ENCODE measurements at places on chromosomes 16 and 17.

DNA sequence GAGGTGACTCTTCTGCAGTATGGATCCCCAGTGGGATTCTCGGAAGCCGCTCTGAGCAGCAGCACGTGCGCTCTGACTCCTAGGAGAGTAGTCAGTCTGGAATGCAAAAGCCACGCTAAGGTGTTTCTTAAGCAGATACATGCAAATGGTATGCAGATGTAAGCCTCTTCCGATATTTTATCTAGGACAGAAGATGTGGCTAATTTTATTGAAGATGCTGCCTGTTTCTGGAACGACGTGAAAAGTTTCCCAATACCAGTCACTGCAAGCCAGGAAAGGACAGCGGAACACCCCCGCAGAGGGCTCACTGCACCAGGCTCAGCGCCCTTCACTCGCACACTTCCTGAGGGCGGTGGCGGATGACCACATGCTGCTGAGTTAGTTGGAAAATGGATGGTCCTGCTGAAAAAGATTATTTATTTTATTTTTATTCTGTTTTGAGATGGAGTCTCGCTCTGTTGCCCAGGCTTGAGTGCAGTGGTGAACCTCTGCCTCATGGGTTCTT is 10.1 kb downstream of the FADS6 start:
- DNase-seq = no peak

GRCh38 chr17:6159541-6160231 is 89.5 kb downstream of the WSCD1 start:
- no peak for DNase-seq

- no peak for DNase-seq
Measured at GRCh38 chr17:18259621-18260331, 686 bp upstream of the MIEF2 start.

DNA sequence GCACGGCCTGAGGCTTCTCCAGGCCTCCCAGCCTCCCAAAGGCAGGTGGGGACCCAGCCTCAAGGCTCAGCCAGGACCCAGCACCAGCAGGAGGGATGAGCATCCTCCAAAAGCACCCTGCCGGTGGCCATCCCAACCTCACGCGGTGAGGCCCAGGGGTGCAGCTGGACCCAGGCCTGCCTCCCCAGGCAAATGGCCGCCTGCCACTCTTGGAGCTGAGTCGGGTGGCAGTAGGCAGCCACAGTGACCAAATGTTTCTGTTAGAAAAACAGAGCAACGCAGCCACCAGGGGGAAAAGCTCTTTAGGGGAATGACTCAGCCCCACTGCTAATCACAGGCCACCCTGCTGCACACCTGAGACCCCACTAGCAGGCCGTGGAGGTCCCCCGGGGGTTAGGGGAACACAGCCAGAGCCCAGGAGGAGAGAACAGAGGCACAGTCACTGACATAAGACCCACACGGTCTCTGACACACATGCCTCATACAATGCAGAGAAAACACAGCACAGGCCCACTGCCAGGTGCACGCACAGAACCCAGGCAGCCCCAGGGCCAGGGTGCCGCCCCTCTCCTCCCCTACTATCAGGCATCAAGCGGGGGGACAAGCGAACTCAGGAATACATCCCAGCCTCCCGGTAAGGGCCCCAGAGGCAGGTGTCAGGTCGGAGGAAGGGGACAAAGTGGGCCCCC is 12.4 kb downstream of the BCAR1 start:
- DNase-seq = no peak

DNA sequence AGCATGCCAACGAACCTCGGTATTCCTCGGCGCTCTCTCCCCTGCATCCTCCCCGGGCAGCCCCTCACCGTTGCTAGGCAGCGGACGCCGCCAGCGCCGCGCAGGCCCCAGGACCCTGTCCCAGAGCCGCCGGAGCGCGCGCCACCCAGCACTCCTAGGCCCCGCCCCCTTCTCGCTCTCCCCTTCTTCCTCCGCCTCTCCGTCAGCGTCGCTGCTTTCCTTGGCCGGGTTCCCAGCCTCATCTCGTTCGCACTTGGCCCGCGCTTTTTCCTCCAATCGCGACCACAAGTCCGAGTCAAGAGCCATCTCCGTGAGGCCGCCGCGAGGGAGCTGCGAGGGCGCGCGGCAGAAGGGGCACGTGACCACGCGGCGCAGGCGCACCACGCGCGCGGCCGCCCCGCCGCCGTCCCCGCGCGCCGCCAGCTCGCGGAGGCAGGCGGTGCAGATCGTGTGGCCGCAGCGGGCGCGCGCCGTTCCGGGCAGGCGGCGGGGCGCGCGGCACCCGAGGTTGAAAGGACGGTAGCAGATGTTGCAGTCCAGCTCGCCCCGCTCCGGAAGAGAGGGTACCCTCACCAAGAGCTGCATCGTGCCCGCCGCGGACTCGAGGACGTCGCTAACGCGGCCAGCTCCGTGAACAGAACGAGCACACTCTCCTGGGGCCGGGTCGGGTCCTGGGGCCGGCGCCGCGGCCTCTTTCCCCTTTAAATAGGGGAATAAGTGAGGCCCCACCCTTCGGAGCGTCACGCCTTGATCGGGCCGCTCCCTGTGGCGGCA is at the start of gene RNF227:
TSS of gene RNF227 (minus strand) at position 679 of the 774 bp plus-strand sequence. CDS start at position 585, 94 bp downstream.
- DNase-seq = peak; percentile 99

- DNase-seq = no peak
Measured at GRCh38 chr16:51938861-51939260, 608.1 kb downstream of the TOX3 start.

DNA sequence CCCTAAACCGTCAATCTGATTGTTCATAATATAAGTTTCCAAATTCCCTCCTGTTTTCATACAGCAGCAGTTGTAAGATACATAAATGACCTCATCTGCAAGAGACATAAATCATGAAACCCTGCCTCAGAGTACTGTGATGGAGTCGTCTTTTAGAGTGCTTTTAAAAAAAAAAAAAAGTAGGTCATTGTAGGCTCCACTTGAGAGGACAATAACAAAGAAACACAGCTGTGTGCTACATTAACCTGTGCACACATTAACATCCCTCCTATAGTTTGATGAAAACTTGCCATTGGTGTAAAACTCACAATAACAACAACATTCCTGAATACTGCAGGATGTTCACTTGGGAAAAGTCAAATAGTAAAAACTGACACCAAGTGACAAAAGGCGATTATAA is 56.5 kb downstream of the XPO6 start:
- DNase-seq = peak; percentile 19

- DNase-seq = no peak
Measured at GRCh38 chr17:45703348-45703747, 80.8 kb upstream of the CRHR1 start.

GRCh38 chr16:67766291-67766690 is 40.1 kb downstream of the RANBP10 start:
- DNase-seq = no peak

DNA sequence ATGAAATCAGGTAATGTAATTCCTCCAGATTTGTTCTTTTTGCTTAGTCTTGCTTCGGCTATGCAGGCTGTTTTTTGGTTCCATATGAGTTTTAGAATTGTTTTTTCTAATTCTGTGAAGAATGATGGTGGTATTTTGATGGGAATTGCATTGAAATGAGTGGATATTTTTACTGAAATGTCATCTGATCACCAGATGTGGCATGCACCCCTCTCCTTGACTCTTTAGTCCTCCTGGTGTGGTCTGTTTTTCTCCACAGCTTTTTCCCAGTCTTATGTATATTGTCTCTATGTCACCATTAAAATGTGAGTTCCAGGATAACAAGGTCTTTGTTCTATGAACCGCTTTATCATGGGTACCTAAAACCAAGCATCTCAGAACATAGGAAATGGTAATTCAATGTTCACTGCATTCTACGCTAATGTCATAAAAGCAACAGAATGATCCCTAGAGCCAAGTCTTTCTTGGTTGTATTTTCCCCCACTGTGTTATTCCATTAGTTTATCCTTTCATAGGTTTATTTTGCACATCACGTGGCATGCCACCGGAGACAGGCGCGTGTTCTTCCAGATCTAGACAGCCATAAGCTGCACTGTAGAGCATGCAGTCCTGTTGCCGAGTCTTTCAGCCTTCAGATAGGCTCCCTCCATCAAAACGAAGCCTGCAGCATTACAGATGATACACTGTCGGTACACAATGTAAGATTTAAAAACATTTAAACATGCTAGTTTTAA is 172.5 kb downstream of the RPTOR start:
- no peak for DNase-seq

DNA sequence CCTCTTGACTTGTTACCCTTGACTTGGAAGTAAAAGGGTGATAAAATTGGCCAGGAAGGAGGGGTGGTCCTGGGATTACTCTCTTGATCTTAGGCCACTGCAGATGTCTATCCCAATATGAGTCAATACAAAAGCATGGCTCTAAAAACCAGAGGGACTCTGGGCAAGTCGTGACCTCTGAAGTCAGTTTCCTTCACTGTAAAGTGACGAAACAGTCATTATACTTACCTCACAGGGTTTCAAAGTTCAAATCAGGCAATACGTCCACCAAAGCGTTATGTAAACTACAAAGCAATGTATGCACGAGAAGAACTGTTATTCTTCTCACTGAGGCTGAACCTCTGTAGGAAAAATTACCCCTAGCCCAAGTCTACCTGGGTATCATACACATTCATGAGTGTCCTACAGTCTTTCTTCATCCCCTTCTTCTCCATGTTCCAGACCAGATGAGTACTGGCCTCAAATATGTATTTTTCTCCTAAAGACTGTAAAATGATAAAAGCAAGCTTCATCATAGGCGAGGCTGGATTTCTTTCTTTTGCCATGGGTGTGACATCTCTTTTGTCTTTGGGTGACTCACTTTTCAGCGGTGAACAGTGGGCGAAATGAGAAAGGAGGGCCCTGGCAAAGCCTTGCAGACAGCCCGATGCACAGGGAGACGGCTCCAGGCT is 34.5 kb upstream of the CLEC18B start:
- DNase-seq = no peak

- DNase-seq = no peak
Measured at GRCh38 chr17:61376931-61377838, 22.5 kb upstream of the TBX2 start.
